ENCODE measurements at places on chromosomes 5 and 9. TPM values are rescaled to one million over a fixed set of nuclear protein-coding genes. Genes with fewer than 3 reads are reported as not detected.

- no peak overlapping the region for H3K4me3 ChIP-seq
- no peak for DNase-seq
- no peaks in the 10 kb centered on the region for H3K4me1 ChIP-seq
- H3K36me3 ChIP-seq: no peaks in the 10 kb centered on the region
- H3K27me3 ChIP-seq: no peaks in the 10 kb centered on the region
- H3K27ac ChIP-seq: no peak overlapping the region
Measured at GRCh38 chr9:15308511-15308910, 1.5 kb upstream of the TTC39B start.

GRCh38 chr5:102809033-102809432 lies 53.9 kb downstream of the PAM start:
- no peak for DNase-seq
- H3K27me3 ChIP-seq: no peaks in the 10 kb centered on the region
- H3K4me1 ChIP-seq: no peaks in the 10 kb centered on the region

DNA sequence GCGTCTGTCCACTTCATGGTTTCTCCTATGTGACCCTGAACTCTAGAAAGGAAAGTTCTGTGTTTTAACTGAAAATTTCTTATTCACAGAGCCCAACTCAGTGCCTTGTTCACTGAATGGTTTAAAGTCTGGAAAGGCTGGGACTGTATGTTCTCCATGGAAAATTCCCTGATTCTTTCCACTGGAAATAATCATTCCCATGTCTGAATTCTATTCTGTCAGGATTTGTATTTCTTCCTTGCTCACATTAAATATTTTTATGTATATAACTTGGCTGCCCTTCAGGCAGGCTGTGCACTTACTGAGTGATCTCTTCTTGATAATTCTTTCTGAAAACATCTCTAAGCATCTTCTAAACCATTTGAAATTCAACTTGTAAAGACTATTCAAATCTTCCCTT lies 1126.9 kb upstream of the DMAC1 start:
- no peak overlapping the region for H3K4me3 ChIP-seq
- H3K27ac ChIP-seq: no peak overlapping the region
- H3K27me3 ChIP-seq: no peaks in the 10 kb centered on the region
- no peaks in the 10 kb centered on the region for H3K4me1 ChIP-seq
- H3K36me3 ChIP-seq: no peaks in the 10 kb centered on the region

- no peak overlapping the region for H3K27ac ChIP-seq
- H3K36me3 ChIP-seq: no peaks in the 10 kb centered on the region
- no peaks in the 10 kb centered on the region for H3K27me3 ChIP-seq
- DNase-seq: no peak
- no peaks in the 10 kb centered on the region for H3K4me1 ChIP-seq
- H3K4me3 ChIP-seq: no peak overlapping the region
Measured at GRCh38 chr9:117448066-117448465, 33.2 kb upstream of the ASTN2 start.

- no peaks in the 10 kb centered on the region for H3K36me3 ChIP-seq
- DNase-seq: no peak
- H3K4me3 ChIP-seq: no peak overlapping the region
- peaks cover 3% of the 10 kb centered on the region for H3K4me1 ChIP-seq
- no peak overlapping the region for H3K27ac ChIP-seq
- H3K27me3 ChIP-seq: no peaks in the 10 kb centered on the region
Measured at GRCh38 chr5:25025831-25026230, 381.1 kb upstream of the CDH10 start.

DNA sequence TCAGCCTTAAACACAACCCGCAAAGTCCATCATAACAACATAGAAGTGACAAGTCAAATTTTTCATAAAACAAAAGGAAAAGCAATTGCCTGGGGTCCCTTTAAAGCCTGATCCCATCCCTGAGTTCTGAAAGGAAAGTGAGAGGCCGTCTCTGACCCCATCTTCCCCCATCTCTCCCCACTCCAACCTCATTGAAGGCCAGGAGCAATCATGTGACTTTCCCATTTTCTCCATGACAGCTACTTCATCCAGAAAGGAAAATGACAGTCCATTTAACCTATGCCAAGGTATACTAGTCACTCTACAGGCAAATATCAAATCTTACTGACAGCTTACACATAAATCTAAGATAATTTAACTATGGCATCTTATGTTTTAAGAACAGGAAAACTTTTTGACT lies 15.5 kb downstream of the ACTL7A start:
- peaks cover 75% of the 10 kb centered on the region for H3K36me3 ChIP-seq
- no peak overlapping the region for H3K27ac ChIP-seq
- no peak for DNase-seq
- no peak overlapping the region for H3K4me3 ChIP-seq

- H3K4me1 ChIP-seq: no peaks in the 10 kb centered on the region
- no peak overlapping the region for H3K27ac ChIP-seq
- no peaks in the 10 kb centered on the region for H3K27me3 ChIP-seq
- DNase-seq: peak; percentile 31
- peaks cover 39% of the 10 kb centered on the region for H3K36me3 ChIP-seq
Measured at GRCh38 chr5:65766781-65767180, 44.8 kb downstream of the NLN start.

DNA sequence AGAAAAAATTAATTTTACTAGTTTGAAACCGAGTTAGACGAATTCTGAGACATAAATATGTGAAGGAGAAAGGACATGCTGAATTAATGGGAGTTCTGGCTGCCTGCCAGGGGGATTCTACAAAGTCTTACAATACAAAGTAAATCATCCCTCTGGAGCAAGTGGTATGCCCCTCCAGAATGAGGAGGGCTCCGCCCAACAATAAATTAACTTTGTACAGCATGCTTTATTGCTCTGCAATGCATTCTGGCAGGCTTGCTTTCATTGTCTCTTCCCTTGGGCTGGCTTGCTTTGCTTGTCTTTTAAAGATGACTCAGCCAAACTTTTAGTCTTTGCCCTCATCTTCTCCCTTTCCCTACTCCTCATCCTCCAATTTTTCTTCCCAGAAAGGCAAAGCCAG lies 11.7 kb upstream of the PCDHB1 start:
- DNase-seq: no peak
- H3K4me1 ChIP-seq: peaks cover 2% of the 10 kb centered on the region
- H3K36me3 ChIP-seq: no peaks in the 10 kb centered on the region
- H3K27me3 ChIP-seq: no peaks in the 10 kb centered on the region
- H3K4me3 ChIP-seq: no peak overlapping the region

DNA sequence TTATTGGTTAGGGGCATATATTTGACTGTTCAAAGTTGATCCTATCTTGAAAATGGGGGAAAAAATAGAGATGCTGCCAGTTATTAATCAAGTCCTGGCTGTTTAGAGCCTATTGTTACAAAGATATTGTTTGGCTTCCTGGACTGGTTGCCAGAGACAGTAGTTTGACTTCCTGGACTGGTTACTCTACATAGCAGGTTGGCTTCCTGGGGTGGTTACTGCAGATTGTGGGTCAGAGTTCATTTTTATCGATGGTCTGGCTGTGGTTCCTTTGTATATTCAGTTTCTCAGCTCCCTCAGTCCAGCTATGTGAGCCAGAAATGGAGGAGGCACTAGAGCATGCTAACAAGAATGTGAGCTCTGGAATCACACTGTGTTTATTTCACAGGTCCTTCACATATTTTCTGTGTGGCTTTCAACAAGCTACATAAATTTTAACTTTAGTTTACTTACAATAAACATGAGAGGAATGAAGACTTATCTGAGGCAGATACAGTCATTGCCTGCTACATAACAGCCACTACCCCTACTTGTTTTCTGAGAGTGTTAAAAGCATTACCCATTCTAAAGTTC lies 137.6 kb downstream of the TRPM3 start:
- H3K27me3 ChIP-seq: no peaks in the 10 kb centered on the region
- no peak overlapping the region for H3K4me3 ChIP-seq
- DNase-seq: no peak
- no peaks in the 10 kb centered on the region for H3K36me3 ChIP-seq
- H3K27ac ChIP-seq: no peak overlapping the region

- no peaks in the 10 kb centered on the region for H3K27me3 ChIP-seq
- no peak overlapping the region for H3K4me3 ChIP-seq
- no peaks in the 10 kb centered on the region for H3K36me3 ChIP-seq
- H3K4me1 ChIP-seq: peaks cover 2% of the 10 kb centered on the region
- H3K27ac ChIP-seq: no peak overlapping the region
- DNase-seq: no peak
Measured at GRCh38 chr5:169121630-169122420, 179.1 kb downstream of the SLIT3 start.

- no peak overlapping the region for H3K27ac ChIP-seq
- no peaks in the 10 kb centered on the region for H3K27me3 ChIP-seq
- no peaks in the 10 kb centered on the region for H3K4me1 ChIP-seq
- H3K36me3 ChIP-seq: no peaks in the 10 kb centered on the region
- no peak for DNase-seq
Measured at GRCh38 chr9:126955811-126956210, 41.2 kb downstream of the RALGPS1 start.

GRCh38 chr5:146399481-146399880 lies 47.7 kb upstream of the TCERG1 start:
- H3K4me1 ChIP-seq: no peaks in the 10 kb centered on the region
- H3K27me3 ChIP-seq: no peaks in the 10 kb centered on the region
- no peak for DNase-seq
- H3K4me3 ChIP-seq: no peak overlapping the region

GRCh38 chr9:126398403-126399058 lies 71.9 kb downstream of the MVB12B start:
- H3K4me3 ChIP-seq: no peak overlapping the region
- H3K4me1 ChIP-seq: no peaks in the 10 kb centered on the region
- H3K27ac ChIP-seq: no peak overlapping the region

DNA sequence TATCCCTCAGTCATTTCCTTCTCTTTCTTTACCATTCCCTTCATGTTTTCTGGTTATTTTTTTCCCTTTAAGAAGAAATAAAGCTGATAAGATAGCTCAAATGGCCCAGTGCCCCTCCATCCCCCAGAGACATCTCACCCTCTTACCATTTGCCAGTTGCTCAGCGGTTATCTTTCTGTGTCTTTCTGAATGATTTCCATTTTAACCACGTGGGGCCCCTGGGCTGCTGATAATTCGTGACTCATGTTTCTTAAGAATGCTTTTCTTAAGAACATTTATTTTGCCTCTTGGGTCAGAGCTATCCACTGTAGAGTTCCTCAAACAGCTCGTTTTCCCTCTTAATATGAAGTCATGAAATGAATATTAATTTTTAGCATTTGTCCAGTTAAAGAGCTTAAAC lies 147.8 kb downstream of the MAST4 start:
- DNase-seq: no peak
- H3K4me1 ChIP-seq: no peaks in the 10 kb centered on the region
- H3K36me3 ChIP-seq: no peaks in the 10 kb centered on the region
- H3K4me3 ChIP-seq: no peak overlapping the region

- no peak overlapping the region for H3K4me3 ChIP-seq
- no peaks in the 10 kb centered on the region for H3K27me3 ChIP-seq
- H3K27ac ChIP-seq: no peak overlapping the region
- H3K4me1 ChIP-seq: no peaks in the 10 kb centered on the region
- no peak for DNase-seq
Measured at GRCh38 chr5:156380848-156381247, 53.9 kb downstream of the SGCD start.

DNA sequence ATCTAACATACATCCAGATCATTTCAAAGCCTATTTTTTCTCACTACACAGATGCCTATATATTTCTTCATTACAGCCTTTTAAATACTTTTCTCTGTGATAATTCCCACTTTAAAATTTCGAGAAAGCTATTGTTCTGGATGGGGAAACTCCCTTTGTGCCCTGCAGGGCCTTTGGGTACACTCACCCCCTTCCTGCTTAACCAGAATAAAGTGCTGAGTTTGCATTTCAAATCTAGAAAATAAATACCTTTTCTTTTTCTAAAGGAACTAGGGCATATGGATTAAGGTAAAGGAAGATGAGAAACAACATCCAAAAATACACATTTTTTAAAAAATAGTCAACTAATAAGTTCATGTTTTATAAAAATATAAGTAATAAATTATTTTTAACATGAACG lies 323.9 kb downstream of the ADGRV1 start:
- H3K4me1 ChIP-seq: peaks cover 8% of the 10 kb centered on the region
- no peak overlapping the region for H3K4me3 ChIP-seq
- H3K36me3 ChIP-seq: peaks cover 4% of the 10 kb centered on the region
- DNase-seq: no peak
- no peaks in the 10 kb centered on the region for H3K27me3 ChIP-seq

GRCh38 chr5:109249126-109249525 lies 160.6 kb downstream of the PJA2 start:
- no peak overlapping the region for H3K4me3 ChIP-seq
- DNase-seq: no peak
- no peaks in the 10 kb centered on the region for H3K27me3 ChIP-seq
- H3K27ac ChIP-seq: no peak overlapping the region
- H3K4me1 ChIP-seq: no peaks in the 10 kb centered on the region

GRCh38 chr9:115930472-115930871 lies 223.1 kb upstream of the PAPPA start:
- no peaks in the 10 kb centered on the region for H3K4me1 ChIP-seq
- no peak overlapping the region for H3K4me3 ChIP-seq

DNA sequence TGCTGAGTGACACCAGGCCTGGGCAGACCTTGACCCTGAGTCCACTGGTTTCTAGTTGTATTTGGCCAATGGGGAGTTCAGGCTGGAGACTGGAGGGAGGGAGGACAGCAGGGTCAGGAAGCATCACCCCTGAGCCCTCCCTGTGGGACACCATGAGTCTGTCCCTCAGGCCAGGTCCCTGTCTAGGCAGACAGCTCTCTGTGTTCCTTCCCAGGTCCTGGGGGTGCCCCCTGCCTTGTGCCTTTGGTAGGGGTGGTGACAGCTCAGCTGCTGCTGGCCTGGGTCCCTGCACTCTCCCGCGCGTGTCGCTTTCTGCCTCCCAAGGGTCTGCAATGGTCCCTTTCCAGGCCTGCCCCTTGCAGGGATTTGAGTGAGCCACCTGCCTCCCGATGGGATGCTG lies 125.5 kb downstream of the OLFM1 start:
- H3K27me3 ChIP-seq: no peaks in the 10 kb centered on the region
- H3K27ac ChIP-seq: no peak overlapping the region
- DNase-seq: no peak
- peaks cover 4% of the 10 kb centered on the region for H3K4me1 ChIP-seq

- no peaks in the 10 kb centered on the region for H3K36me3 ChIP-seq
- no peak overlapping the region for H3K4me3 ChIP-seq
- H3K4me1 ChIP-seq: peaks cover 5% of the 10 kb centered on the region
- no peak for DNase-seq
- no peak overlapping the region for H3K27ac ChIP-seq
Measured at GRCh38 chr5:55564721-55565120, 30.0 kb upstream of the PLPP1 start.

- H3K4me1 ChIP-seq: no peaks in the 10 kb centered on the region
- peaks cover 8% of the 10 kb centered on the region for H3K27me3 ChIP-seq
- no peak overlapping the region for H3K27ac ChIP-seq
Measured at GRCh38 chr5:159913501-159913900, 2.8 kb upstream of the ADRA1B start.

Gene NRARP
- 22.8 TPM for total RNA-seq

Gene PRDM9
- not detected for total RNA-seq

Gene TAF11L5
- total RNA-seq: not detected

Gene ROR2
- total RNA-seq: 2.7 TPM

Gene PCDHA1
- 0.61 TPM for total RNA-seq

Gene GFI1B
- not detected for total RNA-seq

Gene MLANA
- total RNA-seq: not detected

Gene MAP1B
- total RNA-seq: 67.1 TPM

Gene ZFP37
- total RNA-seq: 4.8 TPM

Gene MOB3B
- total RNA-seq: 9.8 TPM

Gene CDC20B
- total RNA-seq: 0.18 TPM

Gene CCL27
- 0.28 TPM for total RNA-seq

Gene SLC46A2
- total RNA-seq: not detected

Gene MARCHF11
- total RNA-seq: 0.37 TPM

Measured in H9 (cell line).